NCI-H2171 treated with DMSO at 0.1 percent for 48 hours (cell line): ENCODE measurements at places on chromosomes 2 and 18.

GRCh38 chr2:103618112-103618511, 856.3 kb downstream of the TMEM182 start:
- DNase-seq: no peak

- no peak for DNase-seq
Observed at GRCh38 chr2:189153619-189154018, 25.9 kb downstream of the COL5A2 start.

DNA sequence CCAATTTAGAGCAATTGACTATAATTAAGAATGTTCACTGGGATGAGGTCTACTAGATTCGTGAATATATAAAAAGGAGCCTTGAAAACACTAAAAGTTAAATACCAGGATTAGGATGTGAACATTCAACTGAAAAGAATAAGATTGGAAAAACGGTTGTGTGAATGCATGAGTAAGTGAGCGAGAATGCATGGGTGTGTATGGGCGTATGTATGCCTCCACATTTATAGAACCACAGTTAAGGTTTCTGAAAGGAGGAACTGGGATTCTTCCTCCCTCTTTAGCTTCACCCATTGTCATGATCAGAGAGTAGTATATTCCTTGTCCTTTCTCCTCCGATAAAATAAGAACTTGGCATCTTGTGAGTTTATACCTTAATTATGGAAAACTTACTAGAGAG, 151.1 kb upstream of the UBE2E3 start:
- DNase-seq: no peak

- no peak for DNase-seq
Observed at GRCh38 chr18:13460946-13461345, 242.4 kb downstream of the LDLRAD4 start.

DNA sequence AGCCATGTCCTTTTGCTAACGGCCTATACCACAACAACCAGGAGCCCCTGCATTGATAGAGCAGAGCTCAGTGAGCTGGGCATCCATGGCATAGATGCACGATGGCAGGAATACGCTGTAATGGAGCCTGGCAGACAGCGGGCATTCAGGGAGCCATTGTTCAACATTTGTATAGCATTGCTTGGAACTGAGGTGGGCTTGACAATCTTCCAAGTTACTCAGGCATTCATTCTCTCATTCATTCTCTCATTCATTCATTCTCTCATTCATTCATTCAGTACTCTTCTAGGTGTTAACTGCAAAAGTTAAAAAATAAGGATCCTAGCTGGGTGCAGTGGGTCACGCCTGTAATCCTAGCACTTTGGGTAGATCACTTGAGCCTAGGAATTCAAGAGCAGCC, 62.7 kb downstream of the MYOM1 start:
- DNase-seq: no peak

DNA sequence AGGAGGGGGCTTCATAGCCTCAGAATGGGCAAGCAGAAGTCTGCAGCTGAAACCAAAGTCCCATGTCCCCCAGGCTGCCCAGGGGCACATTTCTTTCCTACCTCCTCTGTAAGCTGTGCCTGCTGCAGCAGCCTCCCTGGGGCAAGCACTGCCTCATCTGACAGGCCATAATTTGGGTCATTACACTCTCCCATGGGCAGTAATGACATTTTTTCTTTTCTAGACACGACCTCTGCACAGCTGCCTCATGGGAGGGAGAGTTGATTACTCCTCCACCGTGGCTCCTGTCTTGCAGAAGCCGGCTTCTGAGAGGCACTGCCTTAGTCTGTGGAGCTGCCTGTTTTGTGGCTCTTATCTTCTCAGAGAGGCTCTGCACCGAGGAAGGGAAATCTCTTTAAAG, 268.9 kb downstream of the TDRD15 start:
- DNase-seq: no peak
